NCI-H146 (cell line): ENCODE measurements at places on chromosomes 6 and 20.

DNA sequence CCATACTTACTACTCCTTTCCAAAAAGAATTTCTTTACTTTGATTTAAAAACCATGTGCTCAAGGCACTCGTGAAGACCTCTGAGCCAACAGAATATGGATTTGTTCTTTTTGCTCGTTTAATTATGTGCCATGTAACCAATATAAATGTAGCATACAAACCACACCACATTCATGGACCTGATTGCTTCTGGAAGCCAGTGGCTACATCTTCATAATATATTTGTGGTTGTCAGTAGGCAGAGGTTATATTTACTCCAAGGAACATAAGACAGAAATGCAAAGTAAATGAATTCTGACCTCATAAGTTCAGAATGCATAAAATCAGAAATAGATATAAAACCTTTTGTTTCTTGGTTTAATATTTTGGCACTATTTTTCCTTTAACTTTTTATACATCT, 373.0 kb downstream of the HDGFL1 start:
- no peak for DNase-seq

DNA sequence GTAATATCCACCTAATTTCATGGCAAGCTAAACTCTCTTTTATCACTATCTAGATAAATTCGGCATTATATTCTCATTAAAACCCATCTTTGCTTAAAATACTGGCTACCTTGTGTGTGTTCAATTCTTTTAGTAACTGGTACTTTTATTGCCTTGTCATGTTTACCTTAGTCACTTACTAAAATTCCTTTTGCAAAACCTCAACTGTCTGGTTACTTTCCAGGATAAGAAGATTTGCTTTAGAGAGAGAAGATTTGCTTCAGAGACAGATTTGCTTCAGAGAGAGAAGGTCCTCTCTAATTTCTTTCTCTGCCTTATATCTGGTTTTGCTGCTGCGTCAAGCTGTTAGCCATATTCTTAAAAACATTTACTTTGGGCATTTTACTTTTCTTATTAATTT, 151.5 kb upstream of the MLIP start:
- DNase-seq = no peak

GRCh38 chr20:47127546-47127945, 229.0 kb downstream of the ZMYND8 start:
- no peak for DNase-seq

DNA sequence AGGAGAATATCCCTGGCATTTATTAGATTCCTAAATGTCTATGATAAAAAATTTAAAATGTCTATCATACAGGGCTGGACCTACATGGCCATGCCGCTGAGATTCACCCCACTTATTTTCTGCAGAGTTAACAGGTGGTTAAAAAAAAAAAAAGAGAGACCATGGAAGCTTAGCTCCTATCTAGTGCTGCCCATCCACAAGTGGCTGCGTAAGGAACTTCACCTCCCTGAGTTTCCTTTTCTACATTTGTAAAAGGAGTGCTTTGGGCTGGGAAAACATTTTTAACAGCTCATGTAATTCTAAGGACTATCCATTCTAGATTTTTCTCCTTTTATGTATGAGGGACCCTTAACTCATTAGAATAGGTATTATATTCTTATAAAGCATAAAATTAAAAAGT, 534.1 kb downstream of the MMUT start:
- no peak for DNase-seq

GRCh38 chr20:11529047-11529446, 388.6 kb upstream of the BTBD3 start:
- no peak for DNase-seq

GRCh38 chr6:146785001-146785585, 186.3 kb downstream of the ADGB start:
- DNase-seq = peak; percentile 69

GRCh38 chr6:79391480-79391879, 145.8 kb downstream of the LCA5 start:
- DNase-seq = no peak

GRCh38 chr6:117585647-117586046, 16.7 kb downstream of the GOPC start:
- DNase-seq = no peak

GRCh38 chr6:102677225-102677624, 1283.7 kb downstream of the GRIK2 start:
- DNase-seq = no peak

- no peak for DNase-seq
Observed at GRCh38 chr6:112416866-112417265, 69.7 kb downstream of the RFPL4B start.

GRCh38 chr20:49319208-49319809, 41.5 kb upstream of the ZNFX1 start:
- DNase-seq = peak; percentile 36

- DNase-seq = no peak
Observed at GRCh38 chr6:44076356-44077213, 50.7 kb downstream of the MRPL14 start.

DNA sequence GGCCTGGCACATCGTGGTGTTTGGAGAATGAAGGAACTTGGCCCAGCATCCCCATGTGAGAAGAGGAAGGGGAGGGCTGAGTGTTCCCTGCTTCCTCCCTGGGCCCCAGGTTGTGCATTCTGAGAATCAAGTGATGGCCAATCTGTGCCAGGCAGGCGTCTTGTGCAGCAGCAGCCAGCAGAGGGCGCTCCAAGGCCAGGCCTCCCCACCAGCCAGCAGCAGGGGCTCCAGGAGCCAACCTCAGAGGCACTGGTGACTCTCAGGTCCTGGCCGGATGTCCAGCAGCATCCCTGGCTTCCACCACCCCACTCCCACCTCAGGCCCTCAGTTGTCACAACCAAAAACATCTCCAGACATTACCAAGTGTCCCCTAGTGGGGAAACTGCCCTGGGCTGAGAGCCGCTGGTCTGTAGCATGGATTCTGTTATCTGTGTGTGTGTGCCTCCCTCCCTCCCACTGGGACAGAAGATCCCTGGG, 192.0 kb downstream of the PREX1 start:
- DNase-seq = peak; percentile 54

DNA sequence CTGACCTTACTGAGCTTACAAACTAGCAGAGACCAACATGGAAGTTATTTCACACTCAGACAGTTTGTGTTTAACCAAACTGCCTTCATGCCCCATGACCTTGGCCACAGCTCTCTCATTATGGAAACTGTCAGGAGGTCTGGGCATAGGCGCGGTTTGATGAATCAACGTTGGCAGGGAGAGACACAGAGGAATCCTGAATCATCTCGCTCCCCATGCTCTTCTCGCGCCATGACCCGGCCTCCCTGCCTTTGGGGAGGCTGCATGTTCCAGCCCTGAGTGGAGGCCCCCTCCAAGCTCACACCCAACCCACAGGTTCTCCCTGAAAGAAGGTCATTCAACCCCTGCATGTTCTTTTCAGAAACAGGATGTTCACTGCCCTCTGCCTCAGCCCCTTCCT, 15.9 kb upstream of the GDAP1L1 start:
- DNase-seq = peak; percentile 51

DNA sequence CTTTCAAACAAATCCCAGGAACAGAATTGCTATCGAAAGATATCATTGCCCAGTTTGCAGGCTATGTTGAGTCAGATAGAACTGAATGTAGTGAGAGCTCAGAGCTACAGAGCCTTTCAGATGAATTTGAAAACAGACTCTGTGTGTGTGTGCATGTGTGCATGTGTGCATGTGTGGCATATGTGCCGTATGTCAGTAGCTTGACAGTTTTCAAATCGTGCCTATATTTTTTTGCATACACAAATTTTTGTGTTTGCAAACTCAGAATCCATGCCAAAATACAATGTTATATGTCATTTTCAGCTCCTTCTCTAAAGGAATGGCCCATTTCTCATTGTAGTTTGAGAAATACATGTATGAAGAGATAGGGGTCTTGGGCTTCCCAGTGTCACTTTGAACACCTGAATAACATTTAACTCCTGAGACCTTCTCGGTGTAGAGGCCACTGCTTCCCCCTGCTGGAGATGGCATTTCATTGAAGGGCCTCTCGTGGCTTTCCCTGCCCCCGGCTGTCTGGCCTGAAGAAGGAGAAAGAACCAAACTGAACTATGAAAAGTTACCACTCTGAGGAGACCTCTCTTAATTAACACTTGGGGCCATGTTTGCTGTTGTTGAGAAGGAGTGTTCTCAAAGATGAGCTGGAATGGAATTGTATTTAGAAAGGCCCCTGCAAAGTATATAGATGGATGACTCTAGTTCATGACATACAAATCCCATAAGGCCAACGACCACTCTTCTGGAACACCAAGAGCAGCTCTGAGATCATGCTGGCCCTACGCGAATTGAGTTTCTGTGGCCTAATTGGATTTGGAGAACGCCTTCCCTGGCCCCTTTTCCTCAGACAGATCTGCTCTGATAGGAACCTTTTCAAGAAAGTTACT, 58.7 kb downstream of the VAPB start:
- DNase-seq = peak; percentile 37

DNA sequence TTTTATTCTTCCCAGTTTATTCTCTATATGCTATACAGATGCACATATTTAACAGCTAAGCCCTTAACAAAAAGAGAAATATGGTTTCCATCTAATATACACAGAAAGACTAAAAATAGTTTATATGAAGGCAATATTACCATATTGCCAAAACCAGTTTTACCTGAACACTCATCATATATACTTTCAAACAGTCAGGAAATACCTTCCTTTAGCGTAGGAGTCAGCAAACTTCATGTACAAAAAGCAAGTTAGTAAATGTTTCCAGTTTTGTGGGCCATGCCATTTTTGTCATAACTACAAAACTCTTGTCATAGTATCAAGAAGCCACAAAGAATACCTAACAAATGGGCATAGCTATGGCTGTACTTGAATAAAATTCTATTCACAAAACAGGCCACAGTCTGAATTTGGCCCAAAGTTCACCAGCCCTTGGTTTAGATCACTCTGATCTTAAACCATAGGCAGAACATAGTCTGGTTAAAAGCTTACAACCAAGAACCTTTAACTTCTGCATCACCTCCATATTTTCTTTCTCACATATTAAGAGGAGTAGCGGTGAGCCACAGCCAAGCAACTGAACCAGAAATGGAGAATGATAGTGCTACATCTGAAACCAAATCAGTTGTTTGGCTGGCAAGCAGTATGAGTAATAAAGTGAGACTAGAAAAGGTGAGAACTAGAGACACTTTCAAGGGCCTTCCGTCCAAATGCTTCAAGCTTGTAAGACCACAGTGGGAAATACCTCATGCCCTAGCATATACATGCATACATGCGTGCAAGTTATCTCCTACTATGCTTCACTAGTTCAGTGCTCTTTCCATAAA, 116.6 kb downstream of the PTPRK start:
- DNase-seq = no peak

- DNase-seq = peak; percentile 52
Observed at GRCh38 chr20:58716476-58717277, 24.1 kb downstream of the NPEPL1 start.

- DNase-seq = no peak
Observed at GRCh38 chr6:122654012-122654411, 43.8 kb downstream of the PKIB start.
